NCI-H1417 (cell line): ENCODE measurements at places on chromosomes 3 and 15.

DNA sequence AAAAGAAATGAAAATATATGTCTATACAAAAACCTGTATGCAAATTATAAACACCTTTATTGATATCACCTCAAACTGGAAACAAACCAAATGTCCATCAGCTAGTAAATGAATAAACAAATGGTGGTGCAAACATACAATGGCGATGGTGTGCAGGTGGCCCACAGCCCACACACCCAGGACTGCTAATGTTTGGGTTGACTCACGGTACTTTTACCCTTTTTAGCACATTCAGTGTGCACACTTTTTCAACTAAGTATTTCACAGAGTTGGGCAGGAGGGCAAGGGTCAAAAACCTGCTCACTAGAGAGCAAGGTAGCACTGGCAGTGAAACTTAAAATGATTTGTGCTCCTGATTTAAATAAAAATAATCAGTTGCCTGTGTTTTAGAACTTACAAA lies 123.1 kb upstream of the BHLHE40 start:
- no peak for DNase-seq

GRCh38 chr3:45507820-45508317 lies 86.7 kb upstream of the LIMD1 start:
- DNase-seq, result no peak

DNA sequence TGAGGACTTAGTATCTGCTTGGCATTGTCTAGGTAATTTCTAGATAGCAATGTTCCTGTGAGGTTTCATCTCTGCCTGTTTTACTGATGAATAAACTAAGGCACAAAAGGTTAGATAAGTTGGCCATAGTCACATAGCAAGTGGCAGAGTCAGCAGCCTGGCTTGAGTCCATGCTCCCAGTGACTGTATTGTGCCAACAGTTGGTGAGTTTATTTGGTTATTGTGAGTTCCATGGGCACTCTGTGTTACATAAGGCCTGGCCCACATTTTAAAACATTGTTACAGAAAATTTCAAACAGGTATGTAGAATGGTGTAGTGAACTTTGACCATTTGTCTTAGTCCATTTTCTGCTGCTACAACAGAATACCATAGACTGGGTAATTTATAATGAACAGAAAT lies 15.2 kb downstream of the MCM2 start:
- no peak for DNase-seq

DNA sequence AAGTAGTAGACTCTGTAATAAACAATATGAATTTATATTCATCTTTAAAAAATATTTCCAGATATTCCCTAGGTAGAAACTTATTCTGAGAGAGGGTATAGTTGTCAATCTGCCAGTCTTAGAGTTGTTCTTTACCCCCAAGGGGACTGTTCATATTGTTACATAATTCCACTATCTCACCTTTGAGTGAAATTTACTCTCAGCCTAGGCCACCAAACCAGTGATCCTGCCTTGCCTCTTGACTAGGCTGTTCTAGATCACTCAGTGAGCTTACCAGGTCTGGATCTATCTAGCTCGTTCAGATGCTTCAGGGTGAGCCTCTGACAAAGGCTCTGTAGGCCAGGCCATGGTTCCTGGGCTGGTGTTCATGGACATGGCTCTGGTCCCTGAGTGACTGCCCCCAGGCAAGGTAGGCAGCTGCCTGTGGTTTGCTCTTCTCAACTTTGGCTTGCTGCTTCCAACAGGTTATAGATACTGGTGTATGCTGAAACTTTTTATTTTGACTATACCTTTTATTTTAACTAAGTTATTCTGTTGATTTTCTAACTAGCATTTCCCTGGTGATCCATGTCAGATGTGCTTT lies 27.6 kb downstream of the ZNF592 start:
- DNase-seq, result no peak

DNA sequence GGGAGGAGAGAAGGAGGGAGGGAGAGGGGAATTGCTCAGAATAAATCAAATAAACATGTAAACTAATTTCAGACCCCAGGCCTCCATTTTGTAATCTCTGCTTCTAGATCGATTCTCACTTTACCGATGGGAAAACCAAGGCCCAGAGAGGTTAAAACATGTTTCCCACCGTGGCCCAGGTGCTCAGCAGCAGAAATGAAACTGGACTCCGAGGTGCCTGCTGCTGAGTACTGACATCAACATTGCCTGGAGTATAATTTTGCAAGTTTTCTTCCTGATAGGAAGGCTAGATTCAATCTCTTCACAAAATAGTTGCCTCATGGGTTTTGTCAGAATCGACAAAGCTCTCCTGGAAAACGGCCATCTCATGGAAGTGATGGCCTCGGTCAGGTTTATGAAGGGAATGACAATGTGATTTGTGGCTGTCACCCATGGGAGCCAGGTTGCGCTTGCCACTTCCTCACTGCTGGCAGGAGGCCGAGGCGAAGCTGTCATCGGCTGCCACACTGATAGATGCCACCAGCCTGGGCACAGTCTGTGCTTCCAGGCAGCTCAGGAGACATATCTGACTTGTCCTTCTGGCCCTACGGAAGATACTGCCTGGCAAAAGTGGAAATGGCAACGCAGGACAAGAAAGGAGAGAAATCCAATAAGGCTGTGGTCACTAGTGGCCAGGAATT lies 133.1 kb upstream of the LRRN1 start:
- no peak for DNase-seq

DNA sequence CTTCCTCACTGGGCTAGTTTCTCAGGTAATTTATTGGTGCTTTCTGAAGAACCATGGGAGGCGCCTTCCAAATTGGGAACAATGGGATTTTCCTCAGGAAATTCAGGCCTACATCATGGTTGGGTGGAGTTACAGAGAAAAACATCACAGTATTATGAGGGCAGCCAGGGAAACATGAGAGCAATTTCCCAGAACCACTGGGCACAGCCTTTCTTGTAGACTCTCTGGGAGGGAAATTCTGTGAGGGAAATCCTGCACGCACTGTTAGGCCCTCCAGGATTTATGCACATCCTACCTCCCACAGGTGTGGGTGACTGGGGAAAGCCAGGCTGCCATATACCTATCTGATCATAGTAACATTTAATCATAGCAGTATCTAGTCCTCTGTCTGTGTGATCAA lies 13.2 kb downstream of the POPDC2 start:
- no peak for DNase-seq

DNA sequence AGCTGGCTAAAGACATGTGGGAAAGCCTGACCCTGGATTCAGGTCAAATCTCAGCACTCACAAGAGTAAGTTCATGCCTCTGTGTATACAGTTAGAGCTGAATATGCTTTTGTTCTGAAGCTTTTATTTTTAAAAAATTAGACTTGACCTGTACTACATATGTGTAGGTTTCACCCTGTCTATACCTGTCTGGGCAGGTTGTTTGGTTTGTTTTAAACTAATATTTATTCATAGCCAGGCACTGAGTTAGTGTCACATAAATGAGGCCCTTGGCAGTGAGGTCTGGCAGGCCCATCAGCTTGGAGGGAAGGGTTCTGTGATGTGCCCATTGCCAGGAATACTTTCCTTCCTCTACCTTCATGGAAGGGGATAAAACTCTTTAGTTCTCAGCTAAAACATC lies 1.9 kb downstream of the DNAJA4 start:
- DNase-seq, result no peak

DNA sequence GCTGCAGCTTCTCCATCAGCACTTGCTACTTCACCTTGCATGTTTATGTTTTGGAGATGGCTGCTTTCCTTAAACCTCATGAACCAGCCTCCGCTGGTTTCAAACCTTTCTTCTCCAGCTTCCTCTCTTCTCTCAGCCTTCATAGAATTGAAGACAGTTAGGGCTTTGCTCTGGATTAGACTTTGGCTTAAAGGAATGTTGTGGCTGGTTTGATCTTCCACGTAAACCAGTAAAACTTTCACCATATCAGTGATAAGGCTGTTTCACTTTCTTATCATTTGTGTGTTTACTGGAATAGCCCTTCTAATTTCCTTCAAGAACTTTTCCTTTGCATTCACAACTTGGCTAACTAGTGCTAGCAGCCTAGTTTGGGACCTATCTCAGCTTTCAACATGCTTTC lies 11.7 kb upstream of the GNAT1 start:
- DNase-seq, result no peak

DNA sequence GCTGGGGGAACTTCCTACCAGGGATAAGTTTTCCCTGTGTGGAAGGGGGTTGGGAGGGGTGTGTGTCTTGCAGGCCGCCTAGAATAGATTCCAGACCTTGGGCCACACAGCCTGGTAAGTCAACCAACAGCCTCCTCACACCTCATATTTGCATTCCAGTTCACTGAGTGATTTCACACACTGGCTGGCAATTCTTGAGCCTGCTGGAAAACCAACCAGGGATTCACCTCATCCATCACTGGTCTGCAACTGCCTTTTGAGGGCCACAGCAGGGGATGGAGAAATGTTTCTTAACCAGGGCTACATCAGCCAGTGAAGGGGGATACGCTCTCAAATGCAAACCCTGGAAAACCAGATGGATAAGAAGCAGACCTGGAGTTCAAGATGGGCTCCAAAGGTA lies 2.0 kb downstream of the FSTL1 start:
- DNase-seq, result no peak
